ENCODE measurements at places on chromosomes 4 and X.

GRCh38 chr4:90215286-90215685 lies 88.1 kb downstream of the CCSER1 start:
- DNase-seq = no peak

GRCh38 chrX:136754651-136755050 lies 26.1 kb downstream of the ARHGEF6 start:
- no peak for DNase-seq

DNA sequence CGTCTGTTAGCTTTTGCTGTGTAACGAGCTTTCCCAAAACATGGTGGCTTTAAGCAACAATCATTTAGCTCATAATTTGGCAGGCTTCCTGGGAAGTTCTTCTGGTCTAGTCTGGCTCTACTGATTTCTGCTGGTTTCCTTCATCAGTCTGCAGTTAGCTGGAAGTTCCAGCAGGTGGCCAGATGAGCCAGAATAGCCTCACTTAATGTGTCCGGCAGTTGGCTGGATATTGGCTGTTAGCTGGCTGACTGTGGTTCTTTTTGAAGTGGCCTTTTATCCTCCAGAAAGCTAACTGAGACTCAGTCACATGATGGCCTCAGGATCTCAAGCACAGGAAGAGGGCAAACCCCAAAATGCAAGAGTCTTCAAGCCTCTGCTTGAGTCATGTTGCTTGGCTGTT lies 34.9 kb downstream of the FTHL17 start:
- DNase-seq = no peak

DNA sequence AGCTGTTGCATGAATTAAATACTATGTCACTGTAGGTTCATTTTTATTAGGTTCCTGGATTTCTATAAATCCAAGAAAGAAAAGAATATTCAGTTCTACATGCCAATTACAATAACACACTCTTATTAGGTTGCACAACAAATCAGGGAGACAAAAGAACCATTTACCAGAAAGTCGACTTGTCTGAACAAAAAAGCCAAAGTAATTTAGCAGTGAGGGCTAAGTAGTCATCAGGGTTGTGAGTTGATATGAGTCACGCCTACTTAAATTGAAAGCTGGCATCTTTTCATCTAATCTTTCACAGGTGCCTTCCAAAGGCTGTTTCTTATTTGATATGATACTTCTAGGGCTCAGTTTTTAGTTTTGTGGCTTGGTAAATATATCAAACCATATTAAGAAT lies 25.4 kb upstream of the GNRHR start:
- no peak for DNase-seq

DNA sequence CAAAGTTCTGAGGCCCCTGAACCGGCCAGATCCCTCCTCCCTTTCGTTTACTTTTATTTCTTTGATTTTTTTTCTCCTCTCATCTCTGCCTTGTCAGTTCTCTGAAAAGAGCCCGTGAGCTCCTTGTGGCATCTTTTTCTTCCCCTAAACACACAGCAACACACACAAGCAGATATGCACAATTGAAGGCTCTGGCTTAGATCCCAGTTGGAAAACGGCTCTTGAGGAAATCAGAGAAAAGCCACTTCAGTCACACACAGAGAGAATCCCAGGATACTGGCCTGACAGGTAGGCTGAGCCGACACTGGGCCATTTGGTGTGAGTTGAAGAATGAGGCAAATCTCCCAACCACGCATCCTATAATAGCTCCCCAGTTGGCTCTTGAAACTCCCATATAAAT lies 12.9 kb downstream of the DIPK2B start:
- no peak for DNase-seq

DNA sequence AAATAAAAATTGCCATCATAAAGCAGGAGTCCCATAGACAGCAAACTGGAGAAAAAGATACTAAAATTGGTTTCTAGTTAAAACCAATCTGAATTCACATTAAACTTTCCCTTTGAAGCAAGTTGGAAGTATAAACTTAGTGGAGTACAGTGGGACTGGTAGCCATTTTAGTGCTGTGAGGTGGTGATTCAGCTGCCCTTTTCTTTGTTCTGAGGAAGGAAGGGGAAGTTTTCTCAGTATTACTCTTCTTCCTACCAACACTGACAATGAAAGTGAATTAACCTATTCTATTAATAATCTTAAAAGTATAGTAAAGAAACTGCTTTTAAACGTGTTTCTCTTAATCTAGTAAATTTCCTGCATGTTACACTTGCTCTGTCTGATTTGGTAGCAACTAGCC lies 36.7 kb downstream of the SLC9A6 start:
- no peak for DNase-seq

DNA sequence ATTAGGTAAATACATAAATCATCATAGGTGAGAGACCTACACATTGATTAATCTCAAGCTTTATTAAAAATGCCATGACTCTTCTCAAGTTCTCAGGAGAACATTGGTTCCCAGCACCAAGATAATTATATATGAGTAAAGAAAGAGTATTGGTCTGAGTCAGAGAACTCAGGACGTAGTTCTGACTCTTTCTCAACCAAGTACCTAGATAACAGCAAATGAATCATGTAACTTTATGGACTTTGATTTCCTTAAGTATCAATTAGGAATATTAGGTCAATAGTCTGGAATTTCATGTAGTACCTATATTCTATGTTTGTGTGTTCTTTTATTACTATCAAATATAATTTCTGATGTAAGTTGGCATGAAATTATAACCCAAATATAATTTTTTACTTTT lies 409.9 kb downstream of the GABRG1 start:
- DNase-seq = no peak

- no peak for DNase-seq
Measured at GRCh38 chrX:35919536-35920309, at the start of gene CFAP47. Gene CFAP47, plus strand, starts transcription at chrX:35919734. Its CDS starts 66 bp downstream, at chrX:35919800.

GRCh38 chr4:148396986-148397673 lies 45.1 kb downstream of the NR3C2 start:
- no peak for DNase-seq

DNA sequence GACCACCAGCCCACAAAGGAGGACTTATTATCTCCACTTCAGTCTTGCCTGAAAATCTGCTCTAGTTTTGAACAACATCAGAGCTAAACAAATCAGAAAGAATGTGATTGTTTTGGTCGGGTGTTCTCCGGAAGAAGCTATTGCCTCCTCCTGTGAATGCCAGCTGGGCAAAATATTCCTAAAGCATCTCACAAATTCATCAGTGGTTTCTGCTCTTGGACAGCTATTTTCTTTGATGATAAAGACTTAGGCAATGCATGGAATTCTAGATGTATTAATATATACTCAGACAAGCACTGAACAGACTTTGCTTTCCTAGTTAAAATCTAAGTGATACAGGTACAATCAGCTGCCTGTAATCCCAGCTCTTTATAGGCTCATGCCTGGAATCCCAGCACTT lies 71.8 kb downstream of the ASMT start:
- DNase-seq = no peak

DNA sequence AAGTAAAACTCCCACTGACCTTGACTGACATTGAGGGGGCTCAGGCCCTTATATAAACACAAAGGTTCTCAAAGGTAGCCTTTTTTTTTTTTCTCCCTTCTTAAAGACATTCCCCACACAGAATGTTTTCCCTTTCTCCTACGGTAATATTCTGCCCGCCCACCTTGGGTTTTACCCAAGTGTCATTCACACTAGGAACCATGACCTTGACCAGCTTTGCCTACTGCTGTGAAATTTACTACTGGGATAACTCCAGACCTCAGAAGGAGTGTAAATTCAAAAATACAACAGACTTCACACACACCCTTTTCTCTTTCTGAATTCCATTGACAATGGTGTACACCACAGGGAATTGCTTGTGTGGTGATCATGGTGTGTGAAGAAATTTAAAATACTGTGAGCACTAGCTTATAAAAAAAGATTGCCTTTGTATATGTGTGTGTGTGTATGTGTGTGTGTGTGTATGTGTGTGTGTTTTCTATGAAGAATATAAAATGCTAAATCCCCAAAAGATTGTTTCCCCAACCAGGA lies 589.5 kb upstream of the FTHL17 start:
- no peak for DNase-seq

DNA sequence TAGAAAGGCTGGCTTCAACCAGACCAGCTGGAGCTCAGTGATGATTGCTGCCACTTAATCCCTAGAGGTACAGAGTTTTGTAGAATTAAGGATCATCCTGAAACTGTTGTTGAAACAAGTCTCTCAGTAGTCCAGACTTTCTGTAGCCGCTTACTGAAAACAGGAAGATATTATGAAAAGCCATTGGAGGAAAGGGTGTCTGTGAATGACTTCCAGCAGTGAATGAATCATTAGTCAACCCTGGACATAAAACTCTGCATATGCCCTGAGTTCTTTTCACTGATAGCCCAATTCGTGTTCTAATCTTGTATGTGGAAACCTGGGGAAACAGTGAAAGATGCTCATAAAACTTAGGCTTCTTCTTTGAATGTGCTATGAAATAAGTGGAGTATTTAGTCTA lies 14.8 kb downstream of the HOPX start:
- no peak for DNase-seq

- DNase-seq = no peak
Measured at GRCh38 chr4:36551697-36552214, 270.3 kb downstream of the DTHD1 start.

DNA sequence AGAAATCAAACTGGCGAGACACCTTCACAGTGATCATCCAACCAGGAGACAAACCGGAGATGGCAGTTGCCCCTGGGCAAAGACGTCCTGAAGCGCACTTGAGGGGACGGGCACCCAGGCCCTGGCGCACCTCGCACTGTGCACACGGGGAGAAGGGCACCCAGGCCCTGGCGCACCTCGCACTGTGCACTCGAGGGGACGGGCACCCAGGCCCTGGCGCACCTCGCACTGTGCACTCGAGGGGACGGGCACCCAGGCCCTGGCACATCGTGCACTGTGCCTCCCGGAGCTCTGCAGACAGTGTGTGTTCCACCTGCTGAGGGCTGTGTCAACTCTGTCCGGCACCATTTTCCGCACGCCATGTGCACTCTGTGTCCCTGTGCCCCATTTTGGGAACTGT lies 34.6 kb upstream of the CPLX1 start:
- DNase-seq = no peak

DNA sequence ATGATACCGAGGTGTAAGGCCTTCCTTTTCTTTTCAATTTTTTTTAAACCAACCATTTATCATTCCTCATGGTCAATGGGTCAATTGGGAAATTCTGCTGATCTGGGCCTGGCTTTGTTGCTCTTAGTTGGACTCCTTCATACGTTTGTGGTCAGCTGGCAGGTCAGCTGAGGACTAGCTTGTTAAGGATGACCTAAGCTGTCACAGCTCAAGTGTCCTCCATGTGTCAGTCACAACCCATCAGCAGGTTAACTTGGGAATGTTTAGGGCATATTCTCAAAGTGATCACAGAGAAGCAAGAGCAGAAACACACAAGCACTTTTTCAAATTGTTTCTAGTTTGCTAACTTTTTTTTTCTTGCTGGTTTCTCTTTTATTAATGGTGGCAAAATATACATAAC lies 117.4 kb upstream of the MAB21L2 start:
- DNase-seq = no peak

- no peak for DNase-seq
Measured at GRCh38 chr4:110122201-110122600, 76.2 kb downstream of the ELOVL6 start.

DNA sequence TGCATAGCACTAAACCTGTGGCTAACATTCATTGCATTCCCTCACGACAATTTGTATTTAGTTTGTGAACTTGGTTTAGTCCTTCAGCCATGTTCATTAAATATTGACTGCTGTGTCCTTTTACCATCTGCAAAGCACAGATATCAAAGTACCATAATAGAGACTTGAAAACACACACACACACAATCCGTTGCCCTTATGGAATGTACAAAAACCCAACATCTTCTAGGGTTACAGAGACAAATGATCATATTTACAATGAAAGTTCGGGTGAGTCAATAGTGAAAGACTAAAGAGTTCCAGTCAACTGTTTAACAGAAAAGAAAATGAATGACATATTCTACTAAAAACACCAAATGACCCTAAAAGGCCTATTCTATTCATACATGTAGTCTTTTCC lies 50.8 kb upstream of the TXK start:
- DNase-seq = no peak

DNA sequence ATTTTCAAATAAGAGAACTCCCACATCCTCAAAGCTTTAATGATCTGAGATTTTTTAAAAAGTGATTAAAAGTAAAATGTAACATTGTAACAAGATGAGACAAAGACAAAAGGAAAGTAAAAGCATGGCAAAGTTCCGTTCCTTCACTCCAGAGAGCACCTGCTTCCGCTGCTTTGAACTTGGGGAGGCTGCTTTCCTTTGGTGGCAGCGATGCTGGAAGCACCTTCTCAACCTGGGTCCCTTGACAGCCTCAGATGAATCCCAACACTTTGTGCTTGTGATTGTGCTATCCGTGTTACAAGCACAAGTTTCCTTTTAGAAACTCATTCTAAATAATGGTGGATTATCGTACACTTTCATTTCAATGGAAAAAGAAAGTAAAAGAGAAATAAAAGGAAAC lies 59.7 kb downstream of the HADH start:
- no peak for DNase-seq

- no peak for DNase-seq
Measured at GRCh38 chrX:132712350-132712749, 223.5 kb upstream of the MBNL3 start.

GRCh38 chr4:177380730-177381287 lies 61.4 kb downstream of the AGA start:
- DNase-seq = no peak

- no peak for DNase-seq
Measured at GRCh38 chr4:25370242-25370641, 6.8 kb upstream of the ANAPC4 start.

- no peak for DNase-seq
Measured at GRCh38 chr4:94882756-94883155, 125.0 kb downstream of the BMPR1B start.

GRCh38 chr4:68283714-68284113 lies 38.2 kb upstream of the TMPRSS11B start:
- DNase-seq = no peak

GRCh38 chrX:41870719-41871151 lies 52.6 kb downstream of the CASK start:
- no peak for DNase-seq

DNA sequence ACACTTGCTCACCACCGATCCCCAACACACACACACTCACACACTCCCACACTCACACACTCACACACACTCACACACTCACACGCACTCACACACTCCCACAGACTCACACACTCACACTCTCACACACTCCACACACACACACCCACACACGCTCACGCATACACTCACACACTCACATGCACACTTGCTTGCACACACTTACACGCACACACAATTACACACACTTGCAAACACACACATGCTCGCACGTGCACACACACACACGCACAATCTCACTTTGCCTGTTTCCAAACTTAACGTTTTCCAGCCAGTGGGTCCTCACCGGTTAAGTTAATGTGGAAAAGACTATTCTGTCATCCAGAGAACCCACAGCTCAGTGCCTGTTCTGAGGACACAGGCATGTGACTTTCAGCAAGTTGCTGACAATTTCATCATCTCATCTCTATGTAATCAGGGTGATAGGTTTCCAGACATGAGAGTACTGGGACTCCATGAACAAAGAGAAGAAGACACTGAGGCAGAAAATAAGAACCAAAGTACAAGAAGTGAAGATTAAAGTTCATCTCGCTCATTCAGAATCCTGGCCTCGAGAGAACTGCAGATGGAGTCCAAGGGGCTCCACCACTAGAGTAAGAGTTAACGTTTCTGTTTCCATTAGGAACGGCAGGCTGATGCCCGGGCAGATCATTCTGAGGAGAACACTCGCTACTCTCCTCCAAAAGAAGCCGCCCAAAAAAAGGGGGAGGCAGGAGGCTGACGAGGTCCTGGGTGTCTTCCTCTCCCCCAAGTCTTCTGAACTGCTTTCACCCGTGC lies 153.2 kb upstream of the FRG1 start:
- DNase-seq = no peak
